ENCODE measurements at places on chromosomes 3 and 15.

DNA sequence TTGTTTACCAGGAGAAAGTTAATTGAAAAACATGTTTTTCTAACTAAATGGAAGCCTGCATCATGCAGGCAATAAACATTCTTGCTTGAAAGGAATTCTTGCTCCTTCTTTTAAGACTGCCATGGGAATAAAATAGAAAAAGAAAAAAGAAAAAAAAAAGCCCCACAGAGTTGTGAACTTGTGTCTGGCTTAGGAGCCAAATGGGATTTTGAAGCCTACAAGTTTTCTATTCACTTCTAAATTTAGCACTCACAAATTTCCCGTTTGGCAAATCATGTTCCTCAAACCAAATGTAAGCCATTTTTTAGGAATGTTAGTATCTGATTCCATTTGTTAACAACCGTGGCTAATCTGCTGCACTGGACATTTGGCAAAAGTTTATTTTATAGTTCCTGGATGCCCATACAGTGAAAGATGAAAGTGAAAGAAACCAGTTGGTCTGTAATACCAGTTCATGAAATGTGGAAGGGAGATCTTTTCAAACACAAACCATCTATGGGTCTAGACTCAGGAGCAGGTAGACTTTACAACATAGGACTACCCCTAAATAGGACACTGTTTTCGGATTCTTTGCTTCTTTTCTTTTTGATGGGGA, 133.8 kb upstream of the GMNC start:
- no peak for DNase-seq

GRCh38 chr3:20091331-20092047, 51.2 kb downstream of the KAT2B start:
- no peak for DNase-seq

GRCh38 chr3:27281671-27282150, 87.5 kb downstream of the NEK10 start:
- DNase-seq: no peak

- DNase-seq: no peak
Observed at GRCh38 chr3:143727391-143727790, 120.9 kb downstream of the SLC9A9 start.

All from NCI-H2029 (cell line).